Stimulated activated CD4-positive, alpha-beta T cell treated with anti-CD3 and anti-CD28 coated beads, Interleukin-15, amount 100 ng/mL, for 48 hours (primary cell): ENCODE measurements at places on chromosomes 11 and 22.

GRCh38 chr11:27218421-27219038 is 144.5 kb downstream of the CCDC34 start:
- DNase-seq: no peak

DNA sequence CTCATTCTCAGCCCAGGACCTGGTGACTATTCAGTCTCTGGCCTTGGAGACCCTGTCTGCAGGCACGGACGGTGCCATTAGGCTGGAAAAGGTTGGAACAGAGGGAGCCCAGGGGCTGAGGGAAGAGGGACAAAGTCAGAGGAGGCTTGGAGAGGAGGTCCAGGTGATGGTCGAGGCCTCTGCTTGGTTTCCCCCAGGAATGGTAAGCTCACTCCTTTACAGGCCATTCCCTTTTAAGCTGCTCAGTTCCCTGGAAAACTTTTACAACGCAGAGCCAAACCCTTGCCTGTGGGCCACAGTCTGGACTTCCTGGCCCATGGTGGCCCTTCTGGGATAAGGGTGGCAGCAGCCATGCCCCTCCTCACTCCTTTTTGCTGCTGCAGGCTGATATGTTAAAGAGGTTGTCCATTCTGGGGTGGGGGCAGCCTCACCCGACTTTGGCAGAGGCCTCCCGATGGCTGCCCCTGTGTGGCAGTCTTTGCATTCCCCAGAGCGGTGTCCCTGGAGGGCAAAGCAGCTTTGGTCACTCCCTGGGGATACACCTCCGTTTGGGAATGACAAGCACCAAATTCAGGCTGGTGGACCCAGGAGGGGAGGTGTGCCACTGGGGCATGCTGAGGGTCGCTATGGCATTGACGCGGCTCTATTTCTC is 34.0 kb upstream of the RFPL3 start:
- DNase-seq: no peak

GRCh38 chr22:29141078-29141688 is 64.5 kb upstream of the EMID1 start:
- DNase-seq: no peak

- DNase-seq: no peak
These were observed 8.1 kb upstream of the TOP3B start for GRCh38 chr22:21990445-21991303.

- DNase-seq: no peak
These were observed 457 bp downstream of the RNF141 start for GRCh38 chr11:10540546-10540914.

DNA sequence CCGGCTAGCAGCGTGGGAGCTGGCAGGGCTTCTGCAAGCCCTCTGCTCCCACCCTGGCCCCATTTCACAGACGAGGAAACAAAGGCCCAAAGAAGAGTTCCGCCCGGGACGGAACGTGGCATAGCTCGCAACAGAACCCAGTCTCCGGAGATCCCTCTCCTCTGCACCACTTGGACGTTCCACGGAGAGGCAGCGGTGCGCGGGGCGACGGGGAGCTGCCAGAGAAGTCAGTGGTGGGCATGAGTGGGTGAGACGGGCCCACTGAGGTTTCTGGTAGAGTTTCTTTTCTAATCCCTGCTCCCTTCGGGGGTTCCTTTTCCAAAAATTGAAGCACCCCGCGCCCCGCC is 554 bp upstream of the NECTIN1 start:
- DNase-seq: no peak
